ENCODE measurements at places on chromosomes 16 and 17.

- DNase-seq, result no peak
Observed at GRCh38 chr17:14107889-14108288, 38.6 kb downstream of the COX10 start.

- DNase-seq, result no peak
Observed at GRCh38 chr17:54969658-54970572, 1.4 kb downstream of the STXBP4 start.

GRCh38 chr17:8360751-8361150 is 15.8 kb downstream of the KRABD2 start:
- no peak for DNase-seq

DNA sequence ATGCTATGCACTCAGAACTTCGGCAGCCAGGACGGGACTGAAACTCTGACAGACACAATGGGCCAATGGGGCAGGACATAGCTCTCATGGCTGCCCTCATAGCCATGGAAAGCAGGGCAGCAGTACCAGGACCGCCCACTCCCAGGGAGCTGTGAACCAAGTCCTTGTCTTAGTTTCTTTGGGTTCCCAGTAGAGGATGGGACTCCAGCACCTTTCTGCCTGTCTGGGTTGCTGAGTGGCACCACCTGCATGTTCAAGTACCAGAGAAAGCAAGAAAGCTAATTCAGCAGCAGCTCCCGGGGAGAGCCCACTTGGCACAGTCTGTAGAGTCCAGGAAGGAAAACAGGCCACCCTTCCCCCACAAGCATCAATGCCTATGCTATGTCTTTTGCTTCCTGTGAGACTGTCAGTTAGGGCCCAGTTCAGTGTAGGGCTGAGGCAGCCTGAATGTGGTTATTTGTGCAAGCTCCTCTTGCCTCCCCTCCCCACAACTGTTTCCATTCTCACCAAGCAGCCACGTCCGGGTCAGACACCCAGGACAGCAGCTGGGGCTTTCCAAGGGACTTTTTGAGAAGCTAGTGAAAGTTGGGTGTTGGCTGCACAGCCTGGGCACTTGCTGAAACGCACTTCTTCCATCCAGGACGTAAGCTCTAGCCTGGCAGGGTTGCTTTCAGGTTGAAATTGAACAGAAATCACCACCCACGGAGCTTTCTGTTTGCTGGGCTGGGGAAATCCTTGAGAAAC is 7.8 kb downstream of the SUPT4H1 start:
- DNase-seq, result peak; percentile 95

DNA sequence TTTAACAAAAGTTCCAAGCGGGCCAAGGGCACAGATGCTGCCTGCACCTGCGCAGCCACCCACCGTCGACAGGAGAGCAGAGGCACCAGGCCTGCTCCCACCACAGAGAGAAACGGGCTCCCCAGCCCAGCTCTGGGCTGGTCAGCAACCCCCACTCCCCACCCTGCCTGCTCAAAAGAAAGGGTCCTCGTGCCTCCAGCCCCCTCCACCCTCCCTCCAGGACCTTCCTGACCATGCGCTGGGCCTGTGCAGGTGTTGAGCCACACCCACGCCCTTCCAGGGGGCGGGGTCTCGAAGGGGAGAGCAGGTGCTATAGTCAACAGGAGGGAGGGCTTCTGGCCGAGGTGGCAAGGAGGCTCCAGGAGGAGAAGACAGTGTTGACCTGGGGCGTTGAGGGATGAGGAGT is 25.3 kb downstream of the ZNF778 start:
- DNase-seq, result no peak

GRCh38 chr16:77408607-77409006 is 26.2 kb downstream of the ADAMTS18 start:
- no peak for DNase-seq

GRCh38 chr16:62642677-62643076 is 606.4 kb upstream of the CDH8 start:
- DNase-seq, result no peak

DNA sequence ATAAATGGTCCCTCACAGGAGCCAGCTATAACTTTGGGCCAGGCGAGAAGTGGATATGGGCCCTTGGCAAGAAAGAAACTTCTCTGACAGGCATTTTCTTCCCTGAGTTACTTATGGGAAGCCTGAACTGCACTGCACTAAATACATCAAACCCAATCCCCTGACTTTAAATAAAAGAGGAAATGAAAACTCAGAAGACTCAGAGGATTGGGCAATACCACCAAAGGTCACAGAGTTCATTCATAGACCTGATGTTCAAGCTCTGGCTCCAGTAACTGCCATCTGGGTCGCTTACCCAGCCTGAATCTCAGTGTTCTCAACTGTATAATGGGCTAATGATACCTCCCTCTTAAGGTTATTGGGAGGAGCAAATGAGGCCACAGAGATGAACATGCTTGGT is 815 bp downstream of the KRT35 start:
- DNase-seq, result no peak

DNA sequence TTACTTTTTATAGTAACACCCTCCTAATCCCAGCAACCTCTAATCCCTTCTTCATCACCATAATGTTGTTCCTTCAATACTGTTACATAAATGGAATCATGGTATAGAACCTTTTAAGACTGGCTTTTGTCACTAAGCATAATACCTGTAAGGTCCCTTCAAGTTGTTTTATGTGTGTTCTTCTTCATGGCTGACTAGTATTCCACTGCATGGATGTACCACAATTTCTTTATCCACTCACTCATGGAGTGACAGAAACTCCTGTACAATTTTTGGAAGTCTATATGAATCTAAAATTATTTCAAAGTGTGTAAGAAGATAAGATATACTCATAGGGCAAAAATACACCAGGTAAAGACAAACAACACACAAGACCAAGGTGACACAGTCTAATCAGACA is 36.8 kb downstream of the MEAK7 start:
- no peak for DNase-seq

- DNase-seq, result no peak
Observed at GRCh38 chr17:2964831-2965230, 98.6 kb downstream of the OR1D5 start.

- peak; percentile 77 for DNase-seq
Observed at GRCh38 chr17:40516581-40517285, 15.3 kb upstream of the TNS4 start.

DNA sequence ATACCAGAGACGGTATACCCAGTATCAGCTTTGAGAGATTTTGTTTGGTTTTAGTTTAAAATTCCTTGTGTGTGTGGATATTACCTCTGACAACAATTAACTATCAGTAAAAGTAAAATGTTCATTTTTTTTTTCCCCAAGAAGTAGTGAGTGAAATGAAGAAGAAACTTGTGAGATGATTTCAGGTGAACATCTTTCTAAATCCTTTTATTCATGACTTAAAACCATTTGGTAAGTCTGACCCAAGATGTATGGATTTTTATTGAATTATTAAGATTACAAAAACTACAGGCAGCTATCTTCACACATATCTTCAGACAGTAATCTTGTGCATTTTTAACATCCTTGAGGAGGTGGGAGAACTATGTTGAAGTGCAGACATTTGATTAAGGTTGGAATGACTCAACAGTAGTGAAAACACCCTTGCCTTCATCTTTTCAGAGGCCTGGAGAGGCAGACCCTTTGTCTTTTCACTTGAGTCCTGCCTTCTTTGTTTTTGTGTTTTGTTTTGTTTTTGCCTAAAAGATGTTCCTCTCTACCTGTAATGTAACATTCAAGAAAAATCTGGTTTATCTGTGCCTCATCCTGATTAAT is 240.3 kb upstream of the TBX2 start:
- DNase-seq, result no peak

- DNase-seq, result no peak
Observed at GRCh38 chr16:56415875-56416274, 9.5 kb downstream of the AMFR start.

DNA sequence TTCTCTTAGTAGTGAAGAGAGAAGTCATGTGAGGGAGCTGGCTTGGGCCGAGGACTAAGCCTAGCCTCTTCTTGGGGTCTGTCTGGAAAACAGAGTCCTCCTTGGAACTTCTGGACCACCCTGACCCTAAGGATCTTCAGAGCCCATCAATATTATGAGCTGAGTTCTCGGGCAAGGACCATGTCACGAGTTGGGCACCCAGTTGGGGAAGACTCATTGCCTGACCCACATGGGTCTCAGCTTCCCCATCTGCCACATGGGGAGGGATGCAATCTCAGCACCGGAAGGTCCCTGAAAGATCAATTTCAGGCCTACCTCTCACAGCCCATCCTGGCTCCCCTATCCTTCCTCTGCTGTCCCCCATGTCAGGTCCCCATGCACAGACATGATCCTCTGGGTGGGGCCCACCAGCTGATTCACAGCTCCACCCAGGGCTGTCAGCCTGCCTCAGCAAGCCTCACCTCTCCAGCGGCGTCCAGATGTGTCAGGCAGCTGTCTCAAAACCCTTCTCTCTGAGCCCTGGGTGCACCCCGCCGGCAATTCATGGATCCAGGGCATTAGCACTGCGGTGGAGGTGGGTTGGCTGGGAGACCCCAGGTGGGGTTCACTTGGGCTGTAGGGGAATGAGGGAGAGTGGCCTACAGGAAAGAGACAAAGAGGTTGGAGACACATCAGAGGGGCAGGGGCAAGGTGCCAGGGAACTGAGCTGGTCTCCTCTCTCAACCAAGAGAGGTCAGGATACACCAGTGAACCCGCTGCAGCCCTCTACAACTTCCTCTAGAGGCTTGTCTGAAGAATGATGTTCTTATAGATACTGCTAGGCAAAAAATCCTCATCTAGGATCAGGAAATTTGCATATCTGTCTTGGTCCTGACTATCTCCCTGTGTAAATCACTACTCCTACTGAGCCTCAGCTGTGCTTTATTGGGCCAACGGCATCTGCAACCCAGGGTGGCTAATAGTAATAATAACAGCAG is 1.8 kb downstream of the NLRP1 start:
- peak; percentile 27 for DNase-seq

DNA sequence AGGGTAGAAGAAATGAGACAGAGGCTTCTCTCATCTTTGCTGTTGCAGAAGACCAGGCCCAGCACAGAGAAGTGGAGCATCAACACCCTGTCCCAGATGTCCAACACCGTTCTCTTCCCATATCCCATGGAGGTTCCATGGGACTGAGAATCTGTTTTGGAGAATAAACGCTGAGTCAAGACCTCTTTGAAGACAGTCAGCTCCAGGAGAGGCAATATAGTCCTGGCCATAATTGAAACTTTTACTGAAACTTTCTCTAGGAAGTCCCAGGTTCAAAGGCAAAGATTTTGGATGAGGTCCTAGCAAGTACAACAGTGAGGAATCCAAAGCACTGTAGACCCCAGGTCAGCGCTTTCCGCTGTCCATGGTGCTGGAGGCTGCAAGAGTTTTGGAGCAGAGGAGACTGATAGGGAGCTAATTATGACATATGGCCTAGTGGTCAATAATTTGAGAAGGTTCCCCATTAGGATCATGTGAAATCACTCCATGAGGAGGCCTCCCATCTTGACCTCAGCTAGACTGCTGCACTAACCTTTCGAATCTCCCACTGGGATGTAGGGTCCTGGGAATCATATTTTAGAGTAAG is 36.0 kb downstream of the OSBPL7 start:
- peak; percentile 68 for DNase-seq

- DNase-seq, result no peak
Observed at GRCh38 chr17:2011411-2012371, 13.4 kb downstream of the RTN4RL1 start.

DNA sequence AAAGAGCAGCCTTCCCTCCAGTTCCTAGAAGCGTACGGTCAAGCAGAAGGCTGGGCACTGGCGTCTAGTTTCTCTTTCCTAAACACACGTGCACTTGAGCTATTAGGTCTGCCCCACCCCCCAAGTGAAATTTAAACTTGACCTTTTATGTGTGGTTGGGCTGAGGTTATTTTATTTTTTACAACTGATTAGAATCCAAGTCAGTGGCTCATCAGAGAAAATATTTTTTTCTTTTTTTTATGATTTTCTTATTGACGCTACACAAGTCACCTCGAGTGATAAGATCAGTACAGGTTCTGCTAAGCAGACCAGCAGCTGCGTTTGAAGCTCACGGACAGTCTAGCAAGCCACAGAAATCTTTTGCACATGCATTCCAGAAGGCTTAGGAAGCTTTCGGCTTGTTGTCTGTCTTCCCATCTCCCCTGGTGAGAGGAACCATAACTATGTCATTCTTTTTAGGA is 95.1 kb downstream of the ZFHX3 start:
- DNase-seq, result no peak

DNA sequence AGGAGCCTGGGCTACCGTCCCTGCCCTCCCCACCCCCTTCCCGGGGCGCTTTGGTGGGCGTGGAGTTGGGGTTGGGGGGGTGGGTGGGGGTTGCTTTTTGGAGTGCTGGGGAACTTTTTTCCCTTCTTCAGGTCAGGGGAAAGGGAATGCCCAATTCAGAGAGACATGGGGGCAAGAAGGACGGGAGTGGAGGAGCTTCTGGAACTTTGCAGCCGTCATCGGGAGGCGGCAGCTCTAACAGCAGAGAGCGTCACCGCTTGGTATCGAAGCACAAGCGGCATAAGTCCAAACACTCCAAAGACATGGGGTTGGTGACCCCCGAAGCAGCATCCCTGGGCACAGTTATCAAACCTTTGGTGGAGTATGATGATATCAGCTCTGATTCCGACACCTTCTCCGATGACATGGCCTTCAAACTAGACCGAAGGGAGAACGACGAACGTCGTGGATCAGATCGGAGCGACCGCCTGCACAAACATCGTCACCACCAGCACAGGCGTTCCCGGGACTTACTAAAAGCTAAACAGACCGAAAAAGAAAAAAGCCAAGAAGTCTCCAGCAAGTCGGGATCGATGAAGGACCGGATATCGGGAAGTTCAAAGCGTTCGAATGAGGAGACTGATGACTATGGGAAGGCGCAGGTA is 762 bp downstream of the CDK12 start:
- DNase-seq, result peak; percentile 55

DNA sequence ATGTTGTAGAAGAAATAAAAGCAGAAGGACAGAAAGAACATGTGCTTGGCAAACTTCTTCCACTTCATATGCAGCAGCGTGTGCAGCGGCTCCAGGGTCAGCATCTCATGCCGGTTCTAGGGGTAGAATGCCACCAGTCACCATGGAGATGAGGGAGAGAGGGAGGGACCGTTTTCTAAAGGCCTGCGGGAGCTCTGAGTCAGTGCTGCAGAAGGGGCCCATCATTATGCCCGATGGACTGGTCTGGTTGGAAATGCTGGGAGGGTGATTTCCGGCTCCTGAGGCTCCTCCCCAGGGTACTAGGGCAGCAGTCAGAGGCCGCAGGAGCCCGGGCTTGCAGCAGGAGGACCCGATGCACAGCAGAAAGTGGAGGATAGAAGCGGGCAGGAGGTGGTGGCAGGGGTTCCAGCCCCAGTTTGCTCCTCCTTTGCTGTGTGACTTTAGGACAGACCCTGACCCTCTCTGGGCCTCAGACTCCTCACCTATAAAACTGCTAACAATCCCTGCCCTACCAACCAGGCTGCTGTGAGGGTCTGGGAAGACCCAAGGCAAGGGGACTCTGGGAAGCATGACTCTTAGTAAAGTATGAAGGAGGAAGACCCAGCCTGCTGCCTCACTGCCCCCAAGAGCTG is 28.6 kb downstream of the TRPV3 start:
- no peak for DNase-seq

- peak; percentile 76 for DNase-seq
Observed at GRCh38 chr17:7929158-7930023, at the start of gene KCNAB3. TSS of gene KCNAB3 (minus strand) at chr17:7929856. CDS start at chr17:7929435, 421 bp downstream.

Measured in activated CD4-positive, alpha-beta T cell treated with anti-CD3 and anti-CD28 coated beads for 36 hours (primary cell).